Epithelial cell of alveolus of lung (primary cell): ENCODE measurements at places on chromosomes 16 and 17. TPM values are rescaled to one million over a fixed set of nuclear protein-coding genes. Genes with fewer than 3 reads are reported as not detected.

The SPECC1 gene
- total RNA-seq = 34.5 and 54.3 TPM in 2 replicates

The PARN gene
- total RNA-seq = 25.1 and 25.3 TPM in 2 replicates

The TBC1D3D gene
- not detected in 2 replicates for total RNA-seq

The PTX4 gene
- not detected in 2 replicates for total RNA-seq

The SULT1A2 gene
- total RNA-seq = 0.52 and 0.72 TPM in 2 replicates

The CRHR1 gene
- total RNA-seq = under 0.01 TPM in 1 of 2 replicates, not detected in the other

The ODAD4 gene
- total RNA-seq = 0.52 and 1.9 TPM in 2 replicates

The SLC5A10 gene
- total RNA-seq = not detected in 2 replicates

The CIITA gene
- total RNA-seq = under 0.01 TPM in 1 of 2 replicates, not detected in the other

The TAC4 gene
- not detected in 2 replicates for total RNA-seq

The HS3ST3A1 gene
- total RNA-seq = 36.4 and 55.3 TPM in 2 replicates

The ZNF23 gene
- total RNA-seq = 5.9 and 8.9 TPM in 2 replicates

The TMEM235 gene
- total RNA-seq = not detected in 2 replicates

The GIT1 gene
- total RNA-seq = 19.4 and 20.2 TPM in 2 replicates

The C1QTNF8 gene
- total RNA-seq = not detected in 2 replicates

The CDH8 gene
- 0.65 TPM in 1 of 2 replicates, not detected in the other for total RNA-seq

The OTOA gene
- total RNA-seq = not detected in 2 replicates

The RAPGEFL1 gene
- 2.6 and 4.9 TPM in 2 replicates for total RNA-seq

The ACSM2A gene
- total RNA-seq = not detected in 2 replicates

The CDC27 gene
- 46.6 and 76.4 TPM in 2 replicates for total RNA-seq

The CHRNE gene
- total RNA-seq = 0.39 TPM in 1 of 2 replicates, not detected in the other

The ARRB2 gene
- total RNA-seq = 8.4 and 14.3 TPM in 2 replicates

The OSBPL7 gene
- 5.9 and 10.6 TPM in 2 replicates for total RNA-seq

The RNF157 gene
- total RNA-seq = 1.0 and 2.1 TPM in 2 replicates

The ACSM3 gene
- total RNA-seq = 0.78 and 2.2 TPM in 2 replicates

The NXN gene
- total RNA-seq = 16.4 and 61.2 TPM in 2 replicates

The GPR179 gene
- not detected in 2 replicates for total RNA-seq

The G6PC1 gene
- total RNA-seq = not detected in 2 replicates

The IRX5 gene
- total RNA-seq = 1.3 TPM in 1 of 2 replicates, not detected in the other

The EFCAB13 gene
- 3.4 and 5.7 TPM in 2 replicates for total RNA-seq

The ZMYND15 gene
- total RNA-seq = 0.72 TPM in 1 of 2 replicates, not detected in the other

The SMARCD2 gene
- total RNA-seq = 91.0 and 180 TPM in 2 replicates

The BCO1 gene
- not detected in 2 replicates for total RNA-seq

The HSPB9 gene
- total RNA-seq = not detected in 2 replicates

The SLC5A11 gene
- 1.2 TPM in 1 of 2 replicates, not detected in the other for total RNA-seq

The RNF213 gene
- 45.6 and 56.7 TPM in 2 replicates for total RNA-seq

The TLE7 gene
- not detected in 2 replicates for total RNA-seq

The TSPAN10 gene
- total RNA-seq = 0.26 and 0.64 TPM in 2 replicates

The BFAR gene
- total RNA-seq = 71.2 and 89.3 TPM in 2 replicates

The KRTAP1-1 gene
- total RNA-seq = not detected in 2 replicates

The ZNF75A gene
- total RNA-seq = 8.1 and 26.1 TPM in 2 replicates

The ZNF830 gene
- 9.7 TPM in 2 replicates for total RNA-seq

The SLC9A5 gene
- 0.65 and 3.0 TPM in 2 replicates for total RNA-seq

The SLC5A2 gene
- total RNA-seq = not detected in 2 replicates

The SHISA9 gene
- not detected in 2 replicates for total RNA-seq

The ZNF18 gene
- total RNA-seq = 6.6 and 8.4 TPM in 2 replicates

The RNF43 gene
- 0.13 and 0.16 TPM in 2 replicates for total RNA-seq

The TBC1D26 gene
- total RNA-seq = 0.24 TPM in 1 of 2 replicates, not detected in the other
